Pons (tissue), 1 donor: ENCODE measurements at places on chromosomes 3 and 15.

- no peak for DNase-seq
Observed at GRCh38 chr3:85706130-85706529, 747.3 kb downstream of the CADM2 start.

DNA sequence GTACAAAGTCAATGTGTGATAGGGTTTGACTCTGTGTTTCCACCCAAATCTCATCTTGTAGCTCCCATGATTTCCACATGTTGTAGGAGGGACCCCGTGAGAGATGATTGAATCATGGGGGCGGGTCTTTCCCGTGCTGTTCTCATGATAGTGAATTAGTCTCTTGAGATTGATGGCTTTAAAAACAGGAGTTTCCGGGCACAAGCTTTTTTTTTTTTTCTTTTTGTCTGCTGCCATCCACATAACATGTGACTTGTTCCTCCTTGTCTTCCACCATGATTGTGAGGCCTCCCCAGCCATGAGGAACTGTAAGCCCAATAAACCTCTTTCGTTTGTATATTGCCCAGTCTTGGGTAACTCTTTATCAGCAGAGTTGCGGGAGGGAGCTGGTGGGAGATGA, 259.6 kb downstream of the TUSC7 start:
- no peak for DNase-seq

GRCh38 chr15:80695099-80695910, at the start of gene ABHD17C:
Gene ABHD17C (plus strand): TSS chr15:80695310. CDS start chr15:80695430, 120 bp downstream.
- no peak for DNase-seq

GRCh38 chr3:150765949-150766720, 3.2 kb upstream of the SIAH2 start:
- DNase-seq, result no peak

- no peak for DNase-seq
Observed at GRCh38 chr3:78908236-78908635, 859.6 kb downstream of the ROBO1 start.

- peak; percentile 96 for DNase-seq
Observed at GRCh38 chr3:58305882-58306711, at the start of the genes HTD2 and RPP14. Gene HTD2 (plus strand): TSS chr3:58306520. CDS start chr3:58317614, 11,094 bp downstream. Gene RPP14 (plus strand): TSS chr3:58306245. CDS start chr3:58310330, 4,085 bp downstream.

DNA sequence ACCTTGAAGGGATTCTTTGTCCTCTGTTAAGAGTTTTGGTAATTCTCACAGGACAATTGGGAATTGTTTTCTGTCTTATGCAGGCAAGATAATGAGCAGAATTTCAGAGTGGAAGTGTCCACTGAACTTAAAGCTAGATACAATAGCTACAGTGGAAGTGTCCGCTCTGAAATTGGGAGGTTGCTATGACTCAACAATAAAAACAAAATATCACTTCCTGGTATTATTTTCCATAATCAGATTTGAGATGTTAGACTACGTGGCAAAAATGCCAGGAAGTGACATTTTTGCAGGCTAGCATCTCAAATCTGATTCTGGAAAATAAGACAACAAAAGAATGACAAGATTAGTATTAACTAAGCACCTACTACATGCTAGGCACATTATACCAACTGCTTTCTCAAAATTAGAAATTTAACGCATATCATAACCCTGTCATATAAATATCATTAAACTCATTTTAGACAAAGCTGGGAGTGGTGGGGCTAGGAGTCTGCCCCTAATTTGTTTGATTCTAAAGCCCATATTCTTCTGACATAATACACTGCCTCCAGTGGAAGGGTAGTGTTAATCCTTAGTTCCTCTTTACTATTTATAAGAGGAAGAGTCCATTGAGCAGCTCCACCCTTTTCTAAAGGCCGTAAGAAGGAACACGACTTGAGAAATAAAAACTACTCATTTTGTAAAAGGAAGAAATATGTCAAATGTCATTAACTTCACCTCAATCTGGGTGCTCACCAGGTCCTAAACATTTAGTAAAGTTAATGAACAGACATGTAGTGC, 266.9 kb upstream of the STT3B start:
- no peak for DNase-seq

DNA sequence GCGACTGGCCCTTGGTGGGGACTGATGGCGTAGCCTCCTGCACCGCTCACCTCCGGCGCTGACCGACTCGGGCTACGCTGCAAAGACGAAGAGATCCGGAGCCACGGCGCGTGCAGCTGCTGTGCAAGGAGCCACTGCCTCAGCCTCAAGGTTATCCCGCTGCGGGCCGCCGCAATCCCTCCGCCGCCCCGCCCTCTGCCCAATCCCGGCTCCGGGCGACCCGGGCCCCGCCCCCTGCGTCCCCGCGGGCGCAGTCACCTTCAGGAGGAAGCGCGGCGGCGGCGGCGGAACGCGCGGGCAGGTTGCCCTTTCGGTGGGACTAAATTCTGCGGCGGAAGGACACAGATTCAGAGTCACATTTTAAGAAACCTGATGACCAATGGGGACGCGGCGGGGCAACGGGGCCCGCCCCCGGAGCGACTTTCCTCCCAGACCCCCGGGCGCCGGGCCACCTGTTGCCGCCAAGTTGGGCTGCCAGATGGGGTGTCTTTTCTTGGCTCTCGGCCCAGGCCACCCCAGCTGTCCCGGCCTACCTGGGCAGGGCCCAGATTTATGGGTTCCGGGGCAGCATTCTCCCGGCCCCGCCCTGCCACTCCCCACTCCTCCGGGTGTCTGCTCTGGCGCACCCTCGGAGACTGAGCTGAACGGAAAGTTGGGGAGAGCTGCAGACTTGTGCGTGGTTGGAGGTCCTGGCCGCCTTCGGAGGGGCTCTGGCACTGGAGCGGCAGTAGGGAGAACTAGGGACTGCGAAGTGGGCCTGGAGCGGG, at the start of gene PKM:
Gene PKM, minus strand, starts transcription at position 125 of the 767 bp plus-strand sequence. CDS start 12,093 bp downstream, outside the sequence.
- peak; percentile 82 for DNase-seq

DNA sequence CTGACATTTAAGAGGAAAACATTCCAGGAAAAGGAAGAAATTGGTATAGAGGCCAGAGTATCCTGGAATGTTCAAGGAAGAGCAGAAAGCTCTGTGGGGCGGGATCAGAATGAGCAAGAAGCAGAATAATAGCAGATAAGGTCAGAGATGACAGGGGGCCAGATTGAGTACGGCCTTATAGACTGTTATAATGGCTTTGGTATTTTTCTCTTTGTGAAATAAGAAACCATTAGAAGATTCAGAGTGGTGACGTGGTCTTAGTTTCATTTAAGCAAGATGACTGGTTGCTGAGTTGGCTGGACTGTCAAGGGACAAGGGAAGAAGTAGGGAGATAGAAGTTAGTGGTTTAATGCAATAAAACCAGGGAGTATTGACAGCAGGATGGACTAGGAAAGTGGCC, 218.3 kb upstream of the SOX2 start:
- no peak for DNase-seq

- DNase-seq, result peak; percentile 67
Observed at GRCh38 chr3:152269056-152269830, 514 bp downstream of the MBNL1 start.

DNA sequence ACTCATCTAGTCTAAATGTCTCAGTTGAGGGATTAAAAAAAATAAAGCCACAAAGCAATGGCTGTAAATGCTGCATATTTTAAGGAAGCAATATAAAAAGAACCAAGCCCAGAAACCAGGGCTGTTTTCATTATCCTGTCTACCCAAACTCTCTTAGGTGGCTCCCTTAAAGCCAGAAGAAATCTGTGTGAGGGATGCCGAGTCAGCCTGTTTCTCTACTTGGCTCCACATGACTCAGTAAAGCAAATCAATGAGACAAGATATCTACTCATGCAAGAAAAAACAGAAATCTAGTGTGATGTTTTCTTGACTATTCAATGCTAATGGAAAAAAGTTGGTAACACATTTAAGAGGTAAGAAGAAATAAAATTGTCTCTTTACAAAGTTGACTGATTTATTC, 296.2 kb downstream of the ZBTB20 start:
- no peak for DNase-seq

- no peak for DNase-seq
Observed at GRCh38 chr3:51796854-51797253, 17.8 kb upstream of the IQCF6 start.

GRCh38 chr15:79154483-79155135, 64.0 kb upstream of the RASGRF1 start:
- no peak for DNase-seq

GRCh38 chr3:172357850-172358754, 90.2 kb downstream of the GHSR start:
- DNase-seq, result no peak

DNA sequence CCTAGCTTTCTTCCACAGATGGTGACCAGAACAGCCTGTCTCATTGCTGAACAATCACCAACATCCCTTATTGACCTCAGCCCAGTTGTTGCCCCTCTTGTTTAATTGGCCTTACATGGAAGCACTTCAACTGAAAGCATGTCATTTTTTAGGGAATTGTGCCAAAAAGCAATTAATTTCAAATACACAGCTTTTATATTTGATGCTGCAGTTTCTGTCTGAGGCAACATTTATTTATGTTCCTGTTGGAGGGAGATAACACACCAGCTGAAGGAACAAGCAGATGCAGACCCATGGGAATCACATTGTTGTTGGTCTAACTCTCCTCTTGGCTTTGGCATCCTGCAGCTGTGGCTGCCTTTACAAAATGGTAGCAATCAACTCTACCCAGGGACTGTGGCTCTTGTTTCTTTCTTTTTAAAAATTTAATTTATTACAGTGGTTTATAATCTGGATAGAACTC, 498.1 kb upstream of the RGMA start:
- DNase-seq, result no peak

- DNase-seq, result no peak
Observed at GRCh38 chr15:100784493-100785180, 95.0 kb upstream of the ALDH1A3 start.

GRCh38 chr15:96160269-96160668, 170.2 kb upstream of the NR2F2 start:
- no peak for DNase-seq

GRCh38 chr15:91017716-91018115, 4.7 kb downstream of the VPS33B start:
- no peak for DNase-seq

DNA sequence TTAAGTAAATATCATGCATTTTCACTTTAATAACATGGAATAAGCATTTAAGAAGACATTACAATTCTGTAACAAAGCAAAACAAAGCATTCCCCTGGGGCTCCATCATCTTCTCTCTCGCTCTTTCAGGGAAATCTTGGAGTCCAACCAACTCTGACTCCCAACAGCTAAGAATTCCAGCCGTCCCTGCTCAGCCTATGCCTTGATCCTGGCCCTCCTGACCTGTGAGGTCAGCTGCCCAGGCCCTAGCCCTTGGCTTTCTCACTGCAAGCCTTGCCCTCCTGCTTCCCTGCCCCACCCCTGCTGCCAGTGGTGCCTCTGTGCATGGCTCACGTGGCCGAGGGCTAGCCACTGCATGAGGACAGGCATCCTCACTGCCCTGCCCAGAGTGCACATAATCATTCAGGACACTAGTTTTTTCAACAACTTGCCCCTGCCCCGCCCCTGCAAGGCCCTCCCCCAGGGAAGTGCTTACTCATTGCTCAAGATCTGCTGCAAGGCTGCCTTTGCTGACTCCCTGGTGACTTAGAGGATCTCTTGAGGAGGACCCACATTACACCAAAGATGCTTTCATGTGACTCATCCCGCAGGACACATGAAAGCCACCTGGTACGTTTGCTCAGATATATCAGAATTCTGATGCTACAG, 37.6 kb downstream of the MTMR10 start:
- DNase-seq, result no peak

DNA sequence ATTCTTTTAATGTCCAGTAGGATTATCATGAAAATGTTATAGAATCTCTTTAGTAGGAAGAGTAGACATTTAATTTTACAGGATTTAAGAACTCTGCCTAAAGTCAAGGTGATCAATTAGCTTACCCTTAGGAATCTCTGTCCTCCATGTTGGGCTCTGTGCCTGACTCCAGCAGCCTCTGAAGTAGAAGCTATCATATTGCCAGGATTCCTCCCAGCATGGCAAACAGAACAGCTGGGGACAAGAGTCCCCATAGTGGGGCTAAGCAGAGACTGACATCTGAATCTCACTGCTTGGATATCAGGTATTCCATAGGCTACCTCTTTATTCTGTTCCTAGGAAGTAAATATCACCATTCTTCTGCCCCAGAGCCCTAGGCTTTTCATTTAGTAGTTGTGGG, 1.5 kb downstream of the SLC15A2 start:
- peak; percentile 26 for DNase-seq

DNA sequence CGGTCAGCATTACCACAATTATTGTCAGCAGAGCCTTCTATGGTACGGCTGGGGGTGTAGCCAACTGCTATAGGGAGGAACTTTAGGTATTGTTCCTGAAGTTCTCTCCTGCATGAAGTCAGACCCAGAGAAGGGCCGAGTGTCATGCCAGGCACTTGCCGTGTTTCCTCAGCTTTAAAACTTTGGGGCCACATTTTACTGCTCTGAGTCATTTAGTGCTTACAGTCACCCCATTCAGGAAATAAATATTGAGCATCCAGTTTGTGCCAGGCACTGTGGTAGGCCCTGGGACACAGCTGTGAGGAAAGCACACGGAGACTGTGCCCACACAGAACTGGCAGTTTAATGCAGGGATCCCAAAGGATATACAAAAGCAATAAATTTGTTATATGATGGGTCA, 54.5 kb upstream of the APEH start:
- no peak for DNase-seq

- DNase-seq, result no peak
Observed at GRCh38 chr3:73490453-73491286, 134.1 kb downstream of the PDZRN3 start.

DNA sequence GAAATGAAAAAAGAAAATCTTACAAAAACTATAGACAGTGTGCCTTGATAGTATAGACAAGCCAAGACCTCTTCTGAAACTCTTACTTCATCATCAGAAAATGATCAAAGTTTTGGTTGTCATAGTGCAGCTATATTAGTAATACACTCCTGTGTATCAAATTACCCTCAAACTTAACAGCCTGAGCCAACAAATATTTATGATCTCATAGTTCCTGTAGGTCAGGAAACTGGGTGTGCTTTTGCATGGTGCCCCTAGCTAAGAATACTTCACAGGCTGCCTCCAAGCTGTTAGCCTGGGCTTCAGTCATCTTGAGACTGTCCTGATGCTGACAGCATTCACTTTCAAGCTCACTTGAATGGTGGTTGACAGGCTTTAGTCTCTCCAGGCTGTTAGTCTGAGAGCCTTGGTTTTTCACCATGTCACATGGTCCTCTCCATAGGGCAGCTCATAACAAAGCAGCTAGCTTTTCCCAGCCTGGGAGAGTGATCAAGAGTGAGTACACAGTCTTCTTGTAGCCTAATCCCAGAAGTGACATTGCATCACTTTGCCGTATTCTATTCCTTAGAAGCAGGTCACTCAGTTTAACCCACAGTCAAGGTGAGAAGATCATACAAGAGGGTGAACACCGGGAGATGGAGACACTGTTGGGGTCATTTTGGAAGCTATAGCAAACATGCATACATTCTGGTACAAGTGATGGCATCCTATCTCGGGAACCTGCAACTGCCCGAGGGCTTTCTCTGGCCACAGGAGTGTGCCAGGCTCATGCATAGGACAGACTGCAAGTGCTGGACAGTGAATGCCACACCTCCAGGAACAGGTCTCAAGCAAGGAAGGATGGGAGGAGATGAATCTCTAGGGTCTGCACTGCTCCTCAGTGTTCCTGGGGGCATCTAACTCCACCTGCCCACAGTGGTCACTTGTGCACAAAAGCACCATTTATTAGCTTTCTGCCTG, 173.4 kb upstream of the CADPS start:
- DNase-seq, result no peak

GRCh38 chr3:61177450-61177849, 73.8 kb downstream of the FHIT start:
- DNase-seq, result peak; percentile 54

GRCh38 chr3:117473981-117474538, 764.5 kb downstream of the TUSC7 start:
- no peak for DNase-seq

- DNase-seq, result no peak
Observed at GRCh38 chr3:184760337-184761074, 48.6 kb upstream of the MAGEF1 start.

- no peak for DNase-seq
Observed at GRCh38 chr3:13305623-13306022, 114.5 kb downstream of the NUP210 start.

- no peak for DNase-seq
Observed at GRCh38 chr15:44596511-44597010, 59.6 kb downstream of the EIF3J start.
